ENCODE measurements at places on chromosomes 1 and 21.

DNA sequence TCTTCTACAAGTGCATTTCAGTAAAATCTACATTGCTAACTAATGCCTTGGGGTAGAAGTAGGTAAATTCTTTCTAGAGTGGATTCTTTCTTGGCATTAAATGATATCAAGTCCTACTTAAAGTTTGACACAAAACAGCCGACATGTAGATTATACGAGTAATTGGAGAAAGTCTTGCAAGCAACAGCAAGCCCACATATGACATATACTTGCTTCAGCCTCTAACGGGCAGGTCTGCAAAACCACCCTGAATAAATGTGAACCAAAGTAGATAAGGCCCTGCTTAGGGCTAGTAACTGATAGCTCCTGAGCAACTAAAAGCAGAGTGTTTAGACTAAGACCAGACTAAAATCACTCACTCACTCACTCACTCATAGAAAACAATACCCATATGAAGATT, 203.2 kb downstream of the LTN1 start:
- DNase-seq = no peak

DNA sequence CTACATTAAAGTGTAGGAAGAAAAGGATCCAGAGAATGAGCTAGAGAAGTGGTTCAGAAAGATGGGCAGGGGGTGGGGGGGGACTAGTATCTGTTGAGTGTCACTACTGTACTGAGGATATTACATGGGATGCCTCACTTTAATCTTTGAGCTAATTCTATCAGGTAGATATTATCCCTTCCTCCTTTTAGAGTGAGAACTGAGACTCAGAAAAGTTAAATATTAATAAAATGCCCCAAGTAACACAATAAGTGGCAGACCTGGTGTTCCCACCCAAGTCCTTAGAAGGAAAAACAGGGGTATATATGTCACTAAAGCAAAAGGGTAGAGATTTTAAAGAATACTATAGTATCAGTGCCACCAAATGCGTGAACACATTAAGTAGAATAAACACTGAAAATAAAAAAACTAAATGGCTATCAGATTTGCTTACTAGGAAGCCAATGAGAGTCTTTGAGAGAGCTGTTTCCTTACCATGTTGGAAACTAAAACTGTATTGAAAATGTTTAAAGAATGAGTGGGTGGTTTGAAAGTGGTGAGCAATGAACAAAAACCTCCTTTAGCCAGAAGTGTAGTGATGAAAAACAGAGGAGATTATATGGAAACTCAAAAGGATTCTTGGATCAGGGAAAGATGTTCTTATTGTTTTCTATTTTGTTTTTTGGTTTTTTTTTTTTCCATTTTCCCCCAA, 230.8 kb downstream of the BARHL2 start:
- no peak for DNase-seq

- DNase-seq = no peak
These were observed 89.5 kb downstream of the VWA5B1 start for GRCh38 chr1:20380175-20380574.

DNA sequence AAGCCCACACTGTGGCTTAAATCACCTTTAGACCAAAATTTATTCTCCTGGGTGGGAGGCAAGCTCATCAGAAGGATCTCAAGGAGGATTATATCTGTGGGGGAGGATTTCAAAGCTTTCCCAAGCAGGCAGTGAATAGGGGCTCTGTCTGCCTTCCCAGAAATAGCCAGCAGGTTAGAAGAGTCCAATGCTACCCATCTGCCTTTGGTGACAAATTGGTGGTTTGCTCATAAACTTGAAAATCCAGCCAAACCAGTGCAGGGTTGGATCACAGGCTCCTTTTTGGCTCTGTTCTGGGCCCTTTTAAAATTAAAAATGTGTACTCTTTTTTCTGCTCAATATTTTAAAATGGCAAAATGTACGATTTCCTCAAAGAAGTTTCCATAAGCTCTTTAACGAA, 118.9 kb upstream of the ZC3H11B start:
- no peak for DNase-seq

GRCh38 chr1:25714372-25714931, 85.5 kb upstream of the SELENON start:
- DNase-seq = no peak

- DNase-seq = no peak
These were observed 103.1 kb downstream of the ST6GALNAC3 start for GRCh38 chr1:76177615-76178014.
